ENCODE measurements at places on chromosomes 2 and 18.

DNA sequence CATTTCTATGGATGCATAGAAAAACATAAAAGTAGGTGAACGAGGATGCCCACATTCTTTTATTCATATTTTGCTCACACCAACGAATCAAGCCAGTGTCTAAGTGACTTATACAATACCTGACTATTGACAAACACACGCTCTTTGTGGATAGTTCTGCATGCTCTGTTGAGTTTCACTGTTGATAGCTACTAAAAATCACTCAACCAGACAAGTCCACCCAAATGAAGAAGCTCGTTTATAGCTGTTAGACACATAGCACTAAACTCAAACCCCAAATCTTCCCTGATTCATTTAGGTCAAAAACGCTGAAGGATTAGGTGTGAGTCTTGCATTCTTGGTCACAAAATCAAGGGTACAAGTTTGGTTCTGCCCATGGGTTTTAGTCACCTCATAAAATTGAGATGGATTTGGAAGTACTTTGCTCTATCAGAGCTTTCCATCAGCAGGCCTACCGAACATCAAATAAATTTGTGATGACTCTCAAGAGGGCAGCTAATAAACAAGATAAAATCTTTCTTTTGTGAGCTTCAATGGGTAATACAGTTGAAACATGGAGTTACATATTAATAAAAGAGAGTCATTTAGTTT lies 92.7 kb upstream of the ETAA1 start:
- DNase-seq = no peak

DNA sequence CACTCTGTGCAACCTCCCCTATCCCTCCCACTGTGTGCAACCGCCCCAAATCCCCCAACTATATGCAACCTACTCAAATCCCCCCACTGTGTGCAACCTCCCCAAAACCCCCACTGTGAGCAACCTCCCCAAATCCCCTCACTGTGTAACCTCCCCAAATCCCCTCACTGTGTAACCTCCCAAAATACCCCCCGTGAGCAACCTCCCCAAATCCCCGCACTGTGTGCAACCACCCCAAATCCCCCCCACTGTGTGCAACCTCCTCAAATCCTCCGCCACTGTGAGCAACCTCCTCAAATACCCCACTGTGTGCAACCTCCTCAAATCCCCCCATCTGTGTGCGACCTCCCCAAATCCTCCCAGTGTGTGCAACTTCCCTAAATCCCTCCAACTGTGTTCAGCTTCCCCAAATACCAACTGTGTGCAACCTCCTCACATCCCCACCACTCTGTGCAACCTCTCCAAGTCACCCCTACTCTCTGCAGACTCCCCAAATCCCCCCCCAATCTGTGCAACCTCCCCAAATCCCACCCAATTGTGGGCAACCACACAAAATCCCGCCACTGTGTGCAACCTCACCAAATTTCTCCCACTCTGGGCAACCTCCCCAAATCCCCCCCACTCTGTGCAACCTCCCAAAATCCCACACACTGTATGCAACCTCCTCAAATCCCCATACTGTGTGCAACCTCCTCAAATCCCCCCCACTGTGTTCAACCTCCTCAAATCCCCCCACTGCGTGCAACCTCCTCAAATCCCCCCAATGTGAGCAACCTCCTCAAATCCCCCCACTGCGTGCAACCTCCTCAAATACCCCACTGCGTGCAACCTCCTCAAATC lies 114.1 kb downstream of the TPO start:
- DNase-seq = no peak

DNA sequence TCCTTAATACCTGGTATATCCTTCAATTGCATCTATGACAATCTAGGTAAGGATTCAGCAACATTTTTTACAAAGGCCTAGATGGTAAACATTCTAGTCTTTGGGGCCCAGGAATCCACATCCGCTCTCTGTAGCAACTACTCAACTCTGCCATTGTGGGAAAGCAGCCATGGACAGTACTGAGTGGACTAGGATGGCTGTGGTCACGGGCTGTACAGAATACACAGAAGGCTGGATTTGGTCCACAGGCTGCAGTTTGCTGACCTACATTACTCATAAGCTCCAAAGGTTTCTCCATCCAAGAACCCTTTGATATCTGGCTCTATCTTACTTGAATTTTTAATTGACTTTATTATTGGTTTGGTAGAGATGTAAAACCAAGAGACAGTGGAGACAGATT lies 418.3 kb upstream of the LRRTM1 start:
- DNase-seq = no peak

DNA sequence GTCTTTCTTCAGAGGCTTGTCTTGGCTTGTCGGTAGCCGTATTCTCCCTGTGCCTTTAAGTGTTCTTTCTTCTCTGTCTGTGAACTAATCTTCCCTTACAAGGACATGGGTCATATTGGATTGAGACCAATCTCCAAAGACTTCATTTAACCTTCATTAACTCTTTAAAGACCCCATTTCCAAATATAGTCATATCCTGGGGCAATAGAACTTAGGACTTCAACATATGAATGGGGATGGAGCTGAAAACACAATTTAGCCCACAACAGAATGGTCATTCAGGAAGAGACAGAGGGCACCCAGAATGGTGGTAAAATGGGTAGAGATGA lies 82.1 kb upstream of the TANK start:
- DNase-seq = no peak

DNA sequence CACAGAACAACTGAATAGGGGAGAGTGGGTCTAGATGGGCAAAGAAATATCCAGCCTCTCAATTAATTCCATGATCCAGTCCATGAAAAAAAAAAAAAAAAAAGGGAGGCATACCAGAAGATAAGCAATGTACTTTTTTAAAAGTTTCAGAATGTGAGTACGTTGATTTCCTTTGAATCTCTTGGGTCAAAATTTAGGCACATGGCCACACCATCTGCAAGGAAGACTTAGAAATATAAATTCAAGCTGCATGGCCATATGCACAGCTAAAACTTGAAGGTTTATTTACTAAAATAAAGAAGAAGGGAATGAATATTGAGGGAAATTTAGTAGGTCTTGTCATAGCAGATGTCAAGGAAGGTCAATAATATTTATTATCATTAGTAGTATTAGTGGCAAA lies 286.5 kb upstream of the CDH7 start:
- no peak for DNase-seq

DNA sequence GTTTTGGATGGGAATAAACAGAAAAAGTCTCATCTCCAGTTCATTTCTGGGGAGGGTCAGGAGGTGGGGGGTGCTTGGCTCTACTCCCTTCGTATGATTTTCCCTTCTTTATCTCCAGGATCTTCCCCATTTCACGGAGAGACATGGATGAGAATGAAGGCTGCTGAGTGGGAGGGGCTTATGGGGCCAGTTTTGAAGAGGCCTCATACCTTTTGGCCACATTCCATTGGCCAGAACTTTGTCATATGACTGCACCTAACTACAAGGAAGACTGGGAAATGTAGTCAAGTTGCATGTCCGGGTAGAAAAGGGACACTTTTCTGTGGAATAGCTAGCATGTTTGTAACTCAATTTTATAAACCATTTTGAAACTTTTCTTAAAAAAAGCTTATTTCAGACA lies 117.6 kb downstream of the NEDD4L start:
- DNase-seq = no peak

GRCh38 chr2:172639823-172640222 lies 83.9 kb downstream of the PDK1 start:
- no peak for DNase-seq

DNA sequence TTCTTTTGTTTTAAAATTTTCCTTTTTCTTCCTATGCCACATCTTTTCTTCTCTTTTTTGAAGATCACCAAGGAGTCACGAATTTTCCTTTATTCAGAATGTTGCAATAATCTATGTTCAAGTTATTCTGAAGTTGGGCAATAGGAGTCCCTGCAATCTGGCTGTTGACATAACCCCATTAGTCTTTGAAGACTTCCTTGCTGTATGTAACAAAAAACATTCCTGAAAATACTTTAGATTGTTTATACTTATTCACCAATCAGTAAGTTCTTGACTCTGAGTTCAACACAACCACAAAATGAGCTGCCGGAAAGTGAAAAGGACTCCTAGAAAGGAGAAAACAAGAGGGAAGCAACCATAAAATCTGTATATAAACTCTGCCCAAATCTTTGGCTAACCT lies 62.8 kb downstream of the TMEM237 start:
- no peak for DNase-seq

GRCh38 chr2:201985728-201986462 lies 47.8 kb upstream of the FZD7 start:
- DNase-seq = no peak

DNA sequence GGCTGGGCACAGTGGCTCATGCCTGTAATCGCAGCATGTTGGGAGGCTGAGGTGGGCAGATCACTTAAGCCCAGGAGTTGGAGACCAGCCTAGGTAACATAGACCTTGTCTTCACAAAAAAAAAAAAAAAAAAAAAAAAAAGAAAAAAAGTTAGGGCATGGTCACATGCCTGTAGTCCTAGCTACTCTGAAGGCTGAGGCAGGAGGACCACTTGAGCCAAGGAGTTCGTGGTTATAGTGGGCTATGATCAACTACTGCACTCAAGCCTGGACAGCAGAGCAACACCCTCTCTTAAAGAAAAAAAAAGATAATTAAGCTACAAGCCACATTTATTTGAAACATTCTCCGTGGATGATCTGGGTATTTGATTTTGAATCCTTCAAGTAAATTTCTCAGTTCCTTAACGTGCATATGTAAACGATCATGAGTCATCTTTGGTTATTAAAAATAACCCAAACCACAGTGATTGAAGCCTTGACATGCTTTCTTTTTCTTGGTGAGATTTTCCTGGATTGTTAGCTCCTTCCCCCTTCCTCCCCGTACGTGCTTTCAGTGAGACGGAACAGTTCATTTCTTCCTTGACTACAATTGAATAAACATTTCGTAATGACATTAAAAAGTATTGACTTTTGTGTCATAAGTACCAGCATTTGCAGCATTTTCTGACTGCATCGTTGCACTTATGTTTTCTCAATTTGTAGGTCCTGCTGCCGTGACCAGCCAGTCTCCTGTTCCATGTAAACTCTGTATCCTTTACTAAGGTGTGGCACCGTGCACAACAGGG lies 20.3 kb downstream of the RMC1 start:
- DNase-seq = no peak

- no peak for DNase-seq
Measured at GRCh38 chr2:134295441-134295840, 41.6 kb downstream of the MGAT5 start.
